ENCODE measurements at places on chromosomes 2 and 18. TPM values are rescaled to one million over a fixed set of nuclear protein-coding genes. Genes with fewer than 3 reads are reported as not detected.

IFIH1 gene
- total RNA-seq: 13.2 TPM

MAL gene
- total RNA-seq: not detected

GALM gene
- total RNA-seq: 22.6 TPM

AGFG1 gene
- total RNA-seq: 49.7 TPM

ADAM23 gene
- total RNA-seq: 0.17 TPM

LOXHD1 gene
- total RNA-seq: 0.09 TPM

PSMA8 gene
- 0.14 TPM for total RNA-seq

WDR54 gene
- 4.2 TPM for total RNA-seq

ANKRD30BL gene
- total RNA-seq: not detected

RAPGEF4 gene
- 1.5 TPM for total RNA-seq

SH3RF3 gene
- total RNA-seq: 1.0 TPM

GAL3ST2 gene
- 0.23 TPM for total RNA-seq

CNGA3 gene
- total RNA-seq: not detected

ARHGAP28 gene
- total RNA-seq: 1.0 TPM

POTEJ gene
- not detected for total RNA-seq

CD207 gene
- total RNA-seq: not detected

ZEB2 gene
- total RNA-seq: 35.1 TPM

CLHC1 gene
- total RNA-seq: 4.9 TPM

AQP12A gene
- not detected for total RNA-seq

CRYBA2 gene
- total RNA-seq: not detected

FMNL2 gene
- 7.7 TPM for total RNA-seq

SPC25 gene
- 8.2 TPM for total RNA-seq

MTCL1 gene
- total RNA-seq: 5.4 TPM

HOXD13 gene
- not detected for total RNA-seq

CNTNAP5 gene
- total RNA-seq: not detected

CHRNA1 gene
- total RNA-seq: not detected

IKZF2 gene
- 3.9 TPM for total RNA-seq

FNDC4 gene
- total RNA-seq: 11.4 TPM

ABCG8 gene
- 81.2 TPM for total RNA-seq

WNT10A gene
- total RNA-seq: 0.05 TPM

FIGLA gene
- not detected for total RNA-seq

LRP2 gene
- 5.7 TPM for total RNA-seq

FAP gene
- total RNA-seq: 0.23 TPM

DLX2 gene
- not detected for total RNA-seq

ADD2 gene
- 156 TPM for total RNA-seq

HS1BP3 gene
- total RNA-seq: 14.1 TPM
